ENCODE measurements at places on chromosomes 13 and 19.
A peak's percentile ranks its signal among the peaks of the same experiment; 100 is the strongest.

GRCh38 chr13:39531646-39532045 is 71.3 kb downstream of the LHFPL6 start:
- DNase-seq, result no peak

DNA sequence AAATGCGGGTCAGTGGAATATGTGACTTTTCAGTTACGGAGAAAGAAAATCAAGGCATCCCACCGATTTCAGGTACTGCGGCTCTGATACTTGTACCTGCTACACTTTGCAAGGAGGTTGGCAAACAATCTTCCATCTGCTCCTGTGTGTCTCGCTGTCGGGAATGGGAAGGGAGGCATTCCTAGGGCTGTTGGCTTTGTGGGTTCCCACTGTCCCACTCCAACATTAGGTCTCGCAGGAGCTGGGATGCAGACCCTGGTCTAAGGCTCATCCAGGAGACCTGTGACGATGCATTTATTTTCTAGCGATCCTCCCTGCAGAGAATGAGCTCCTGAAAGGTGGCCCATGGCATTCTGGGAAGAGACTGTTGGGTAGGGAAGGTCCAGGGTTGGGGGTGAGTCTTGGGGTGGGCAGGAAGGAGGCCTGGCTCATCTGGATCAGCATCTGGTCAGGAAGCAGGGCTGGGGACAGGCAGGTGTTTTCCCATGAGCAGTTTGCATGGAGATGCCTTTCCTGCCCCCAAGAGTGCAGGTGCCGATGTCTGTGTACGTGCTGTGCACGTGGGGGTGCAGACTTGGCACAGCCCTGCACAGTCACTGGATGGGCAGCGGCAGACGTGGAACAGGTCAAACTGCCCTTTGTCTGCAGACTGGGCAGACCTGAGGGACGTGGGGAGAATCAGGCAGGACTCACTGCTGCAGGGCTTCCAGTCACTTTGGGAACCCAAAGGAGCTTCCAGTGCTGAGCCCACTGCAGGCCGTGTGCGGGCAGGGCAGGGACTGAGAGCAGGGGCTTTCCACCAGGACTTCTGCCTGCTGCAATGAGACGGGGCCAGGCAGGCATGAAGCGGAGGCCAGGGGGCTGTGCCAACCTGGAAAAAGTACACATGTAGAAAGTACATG is 152.4 kb downstream of the TEX29 start:
- DNase-seq, result no peak

DNA sequence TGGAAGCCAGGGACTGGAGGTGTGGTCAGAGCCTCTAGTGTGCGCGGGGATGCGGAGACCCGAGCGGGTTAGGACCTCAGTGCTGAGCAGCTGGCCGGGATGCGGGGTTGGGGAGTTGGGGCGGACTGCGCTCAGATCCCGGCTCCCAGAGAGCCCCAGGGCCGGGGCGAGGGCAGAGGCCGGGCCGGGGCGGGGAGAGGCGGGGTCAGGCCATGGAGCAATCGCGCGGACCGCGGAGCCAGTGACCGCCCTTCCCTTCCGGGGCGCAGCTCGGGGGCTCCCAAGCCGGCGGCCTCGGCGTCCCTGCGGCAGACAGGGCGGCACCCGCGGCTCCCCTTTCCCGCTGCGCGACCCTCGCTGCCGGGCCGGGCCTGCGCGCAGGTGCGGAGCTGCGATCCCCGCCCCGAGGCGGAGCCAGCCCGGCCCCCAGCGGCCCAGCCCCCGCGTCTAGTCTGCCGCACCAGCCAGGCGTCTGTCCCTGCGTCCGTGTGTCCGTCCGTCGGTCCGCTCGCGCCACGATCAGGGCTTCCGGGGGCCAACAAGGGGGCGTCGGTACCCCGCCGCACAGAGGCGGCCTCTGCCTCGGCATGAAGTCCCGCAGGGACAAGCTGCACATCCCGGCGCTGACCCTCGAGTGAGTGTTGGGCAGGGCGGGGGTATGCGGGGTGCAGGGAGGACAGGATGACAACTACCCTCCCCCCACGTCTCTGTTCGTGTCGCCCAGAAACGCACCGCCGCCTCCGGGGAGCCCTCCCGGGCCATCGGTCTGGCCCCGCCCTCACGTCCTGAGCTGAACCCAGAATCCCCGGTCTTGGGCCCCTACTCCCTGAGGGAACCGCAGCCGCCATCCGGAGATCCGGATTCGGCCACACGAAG is 12.4 kb downstream of the MAST3 start:
- DNase-seq, result peak; percentile 79

DNA sequence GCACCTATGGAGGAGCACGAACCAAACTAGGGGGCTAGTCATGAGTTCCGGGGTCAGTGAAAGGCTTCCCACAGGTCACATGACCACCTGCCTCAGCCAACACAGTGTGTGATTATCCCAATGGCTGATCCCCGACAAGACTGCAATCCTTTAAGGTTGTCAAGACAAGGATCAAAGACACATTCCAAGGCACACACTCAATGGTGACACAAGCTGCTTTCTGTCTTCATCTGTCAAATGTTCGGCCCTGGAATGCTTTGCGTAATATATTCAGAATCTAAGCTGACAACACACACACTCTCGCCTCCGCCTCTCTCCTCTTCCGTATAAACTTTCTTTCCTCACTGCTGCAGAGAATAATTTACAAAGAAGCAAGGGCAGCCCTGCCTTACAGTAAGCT is 11.7 kb downstream of the RANBP3 start:
- no peak for DNase-seq

- no peak for DNase-seq
These were observed 1.6 kb upstream of the CACNG6 start for GRCh38 chr19:53989600-53990533.

DNA sequence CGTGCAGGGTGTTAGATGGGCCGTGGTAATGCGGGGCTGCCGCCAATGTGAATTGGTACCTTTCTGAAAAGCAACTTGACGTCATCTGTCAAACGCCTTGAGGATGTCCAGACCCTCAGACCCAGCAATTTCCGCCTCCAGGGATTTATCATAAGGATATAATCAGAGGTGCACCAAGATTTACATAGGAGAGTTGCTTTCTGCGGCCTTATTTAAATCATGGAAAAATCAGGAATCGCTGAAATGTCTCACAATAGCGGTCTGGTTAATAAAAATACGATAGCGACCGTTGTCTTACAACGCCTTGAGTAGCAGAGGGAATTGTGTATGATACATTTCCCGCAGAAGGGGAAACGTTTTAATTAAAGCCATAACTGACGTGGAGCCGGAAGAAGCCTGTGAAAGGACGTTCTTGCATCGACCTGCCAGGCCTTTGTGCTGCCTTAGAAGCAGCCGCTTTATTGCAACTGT is 32.3 kb upstream of the NDUFS7 start:
- no peak for DNase-seq

GRCh38 chr13:94673851-94674250 is 38.5 kb downstream of the SOX21 start:
- DNase-seq, result no peak

GRCh38 chr13:31225998-31226675 is 26.4 kb downstream of the B3GLCT start:
- DNase-seq, result no peak

DNA sequence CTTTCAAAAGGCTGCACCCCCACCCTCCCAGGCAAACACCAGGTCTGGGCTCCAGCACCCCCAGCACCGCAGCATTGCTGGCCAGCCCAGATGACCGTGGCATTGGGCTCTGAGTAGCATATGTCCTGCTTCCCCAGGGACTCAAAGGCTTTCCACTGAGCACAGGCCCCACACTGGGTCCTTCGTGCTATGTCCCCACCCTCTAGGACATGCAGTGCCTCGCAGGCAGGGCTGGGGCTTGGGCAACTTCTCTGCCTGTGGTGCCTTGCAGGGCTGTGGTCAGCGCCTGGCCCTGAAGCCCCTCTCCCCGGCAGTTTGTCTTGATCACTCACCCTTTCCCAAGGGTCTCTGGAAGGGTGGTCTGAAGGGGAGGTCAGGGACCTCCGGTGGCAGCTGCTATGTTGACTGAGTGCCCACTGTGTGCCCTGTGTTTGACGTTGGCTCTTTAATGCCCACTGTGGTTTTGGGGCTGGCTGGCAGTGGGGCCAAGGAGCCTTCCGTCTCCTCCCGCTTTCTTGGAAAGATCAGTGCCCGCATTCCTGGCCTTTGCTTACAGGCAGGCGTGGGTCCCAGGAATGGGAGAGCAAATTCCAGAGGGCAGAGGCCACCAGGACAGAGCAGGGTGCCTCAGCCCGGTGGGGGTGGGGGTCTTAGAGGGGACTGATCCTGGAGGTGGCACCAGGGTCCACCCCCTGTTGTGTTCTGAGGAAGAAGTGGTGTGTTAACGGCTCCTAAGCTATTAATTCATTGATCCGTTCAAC is 20.3 kb upstream of the CRTC1 start:
- DNase-seq, result peak; percentile 65

- DNase-seq, result no peak
These were observed 4.5 kb downstream of the BICRA start for GRCh38 chr19:47613165-47614020.

GRCh38 chr13:109090796-109091195 is 461.4 kb downstream of the MYO16 start:
- DNase-seq, result no peak

DNA sequence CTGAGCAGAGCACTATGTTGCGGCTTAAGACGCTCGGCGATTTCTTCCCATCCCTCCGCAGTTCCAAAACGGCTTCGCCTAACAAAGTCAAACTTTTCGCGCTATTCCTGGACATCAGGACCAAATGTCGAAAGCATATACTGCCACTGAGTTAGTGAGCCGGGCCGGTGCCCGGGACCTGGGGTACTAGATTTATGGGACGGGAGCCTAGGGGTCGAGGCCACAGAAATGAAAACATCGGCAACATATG is 699 bp downstream of the RCBTB2 start:
- no peak for DNase-seq
